Stimulated activated CD4-positive, alpha-beta T cell treated with anti-CD3 and anti-CD28 coated beads, Interleukin-12 subunit alpha, Interleukin-12 subunit beta, amount 100 ng/mL, for 24 hours (primary cell): ENCODE measurements at places on chromosomes 2 and 18.

DNA sequence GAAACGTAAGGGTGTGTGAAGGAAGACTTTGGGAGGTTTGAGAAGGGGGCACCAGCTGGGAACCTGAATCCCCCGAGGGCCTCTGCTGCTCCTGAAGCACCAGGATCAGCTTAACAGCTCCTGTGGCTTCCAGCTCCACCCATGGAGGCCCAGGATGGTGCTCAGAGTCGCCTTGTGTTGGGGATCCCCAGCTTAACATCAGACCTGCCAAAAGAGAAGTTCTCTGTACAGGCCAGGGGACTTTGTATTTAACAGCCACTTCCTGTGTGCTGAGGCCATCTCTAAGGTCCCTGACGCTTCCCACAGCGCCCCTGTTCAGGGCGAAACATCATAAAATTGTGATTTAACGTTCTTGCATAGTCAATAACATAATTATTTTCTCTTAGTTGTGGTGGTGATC is 77.5 kb downstream of the NCK2 start:
- DNase-seq, result no peak

DNA sequence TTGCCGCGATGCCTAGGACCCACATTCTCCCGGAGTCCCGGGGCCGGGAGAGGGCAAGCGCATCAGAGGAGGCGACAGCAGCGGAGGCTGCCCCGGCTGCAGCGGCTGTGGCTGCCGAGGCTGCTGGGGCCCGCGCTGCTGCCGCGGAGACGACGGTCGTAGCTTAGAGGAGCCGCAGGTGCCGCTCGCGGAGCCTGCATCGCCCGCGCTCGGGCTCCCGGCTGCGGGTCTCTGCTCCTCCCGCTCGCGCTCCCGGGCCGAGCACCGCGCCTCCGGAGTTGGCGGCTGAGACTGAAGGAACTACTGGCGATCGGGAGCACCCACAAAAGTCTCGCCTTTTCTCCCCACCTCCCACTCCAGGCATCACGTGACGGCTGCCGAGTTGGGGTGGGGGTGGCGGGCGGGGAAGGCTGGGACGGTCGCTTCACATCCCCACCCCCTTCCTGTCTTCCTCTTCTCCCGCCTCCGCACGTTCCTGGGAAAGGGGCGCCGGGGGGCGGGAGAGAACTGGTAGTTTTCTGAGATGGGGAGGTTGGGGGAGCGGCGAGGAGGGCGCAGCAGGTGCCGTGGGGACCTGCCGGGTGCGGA is at the start of gene LYPD1:
Gene LYPD1 (minus strand): TSS at position 298 of the 588 bp plus-strand sequence. CDS start 273 bp downstream, at position 25.
- no peak for DNase-seq

GRCh38 chr2:168613551-168613950 is 157.5 kb downstream of the CERS6 start:
- DNase-seq, result no peak

GRCh38 chr2:84452624-84453023 is 6.5 kb downstream of the SUCLG1 start:
- no peak for DNase-seq

GRCh38 chr2:95323347-95324155 is 26.4 kb downstream of the KCNIP3 start:
- no peak for DNase-seq

- DNase-seq, result no peak
Measured at GRCh38 chr18:80183273-80184050, 63.9 kb downstream of the PARD6G start.

GRCh38 chr2:8573942-8574195 is 108.0 kb upstream of the ID2 start:
- DNase-seq, result no peak

- no peak for DNase-seq
Measured at GRCh38 chr2:235576337-235576910, 82.6 kb downstream of the AGAP1 start.

GRCh38 chr2:219421323-219421722 is 3.1 kb downstream of the DES start:
- DNase-seq, result no peak
